Effector CD4-positive, alpha-beta T cell (primary cell): ENCODE measurements at places on chromosomes 7 and 10.

DNA sequence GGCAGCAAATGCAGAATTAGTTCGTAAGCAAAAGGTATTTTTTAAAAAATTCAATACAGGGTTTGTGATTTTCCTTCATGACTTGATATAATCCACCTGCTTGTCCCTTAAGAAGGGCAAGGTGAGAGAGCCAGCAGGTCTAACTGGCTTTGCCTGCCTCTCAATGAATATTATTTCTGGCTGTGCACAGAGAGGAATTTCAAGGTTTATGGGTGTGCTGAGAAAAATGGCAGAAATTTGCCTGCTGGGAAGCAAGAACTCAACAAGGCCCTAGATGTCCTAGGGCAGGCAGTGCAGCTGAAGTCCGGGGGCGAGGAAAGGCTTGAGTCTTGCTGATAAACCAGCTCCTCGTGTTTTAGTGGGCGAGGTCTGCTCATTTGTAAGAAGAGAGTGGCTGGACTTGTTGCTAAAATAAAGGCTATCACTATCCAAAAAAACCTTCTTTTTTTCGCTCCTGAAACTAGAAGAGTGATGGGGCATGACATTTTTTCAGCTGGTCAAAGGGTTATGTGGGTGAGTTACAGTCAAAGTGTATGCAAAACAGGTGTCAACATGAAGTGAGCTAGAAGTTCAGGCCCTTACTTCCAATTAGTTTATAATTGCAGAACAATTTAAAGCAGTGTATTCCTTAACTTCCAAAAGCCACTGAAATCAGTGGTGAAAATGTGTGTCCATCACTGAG lies 385.8 kb upstream of the KLF6 start:
- DNase-seq = no peak

DNA sequence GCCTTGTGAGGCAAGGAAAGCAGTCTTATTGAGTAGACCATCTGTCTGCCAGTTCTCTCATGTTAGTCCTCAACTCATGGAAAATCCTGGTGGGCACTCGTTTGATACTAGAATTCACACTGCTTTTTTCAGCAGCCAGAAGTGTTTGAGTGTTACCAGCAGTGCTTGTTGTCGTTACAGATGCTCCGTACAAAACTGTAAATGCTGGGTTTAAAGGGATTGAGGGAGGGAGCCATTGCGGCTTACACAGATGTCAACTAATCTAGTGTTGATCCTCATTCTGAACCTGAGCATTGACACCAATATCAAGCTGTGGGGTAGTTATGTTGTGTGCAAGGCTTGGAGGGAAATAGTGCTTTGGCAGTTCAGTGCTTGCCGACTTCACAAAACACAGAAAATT lies 348.6 kb downstream of the AUTS2 start:
- DNase-seq = no peak

DNA sequence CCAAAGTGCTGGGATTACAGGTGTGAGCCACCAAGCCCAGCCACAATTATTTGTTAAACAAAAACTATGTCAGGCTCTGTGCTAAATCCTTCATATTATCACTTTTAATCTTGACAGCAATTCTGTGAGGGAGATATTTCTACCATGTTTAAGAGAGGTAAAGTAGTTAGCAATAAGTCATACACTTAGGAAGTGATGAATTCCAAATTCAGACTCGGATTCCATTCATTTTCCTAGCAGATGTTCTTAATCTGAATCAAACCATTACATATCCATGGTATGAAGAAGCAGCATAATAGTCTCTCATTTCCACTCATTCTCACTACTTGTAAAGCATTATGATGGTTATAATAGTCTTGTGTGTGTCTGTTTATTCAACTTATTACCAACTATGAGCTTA lies 2.9 kb upstream of the CD36 start:
- DNase-seq = no peak

- no peak for DNase-seq
Observed at GRCh38 chr7:92279396-92280031, 33.7 kb downstream of the ANKIB1 start.

DNA sequence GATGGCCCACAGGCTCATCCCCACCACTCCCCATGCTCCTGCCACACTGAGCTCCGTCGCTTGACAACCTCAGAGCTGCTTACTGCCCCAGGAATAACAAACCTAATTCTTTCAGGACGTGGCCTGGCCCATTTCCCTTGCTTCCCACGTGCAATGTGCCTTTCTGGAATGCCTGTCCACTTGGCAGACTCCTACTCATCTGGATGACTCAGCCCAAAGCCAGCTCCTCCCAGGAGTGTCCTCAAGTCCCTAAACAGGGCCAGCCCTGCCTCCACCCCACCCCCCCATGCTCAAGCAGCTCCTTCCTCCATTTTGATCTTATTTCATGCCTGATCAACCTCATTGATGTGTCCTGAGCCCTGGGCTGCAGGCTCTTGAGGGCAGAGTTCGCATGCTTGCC lies 164.9 kb upstream of the RNF32 start:
- no peak for DNase-seq

GRCh38 chr10:78798976-78799730 lies 269.6 kb upstream of the ZMIZ1 start:
- no peak for DNase-seq

- no peak for DNase-seq
Observed at GRCh38 chr10:105185161-105185560, 544.1 kb downstream of the SORCS3 start.

- no peak for DNase-seq
Observed at GRCh38 chr7:101174322-101174854, 5.7 kb downstream of the NAT16 start.

GRCh38 chr7:100167912-100168323 lies 499 bp downstream of the GAL3ST4 start:
- no peak for DNase-seq

- no peak for DNase-seq
Observed at GRCh38 chr10:85978566-85979358, 387.8 kb downstream of the GRID1 start.

- DNase-seq = no peak
Observed at GRCh38 chr10:43943818-43944360, 295.2 kb upstream of the ZNF32 start.

DNA sequence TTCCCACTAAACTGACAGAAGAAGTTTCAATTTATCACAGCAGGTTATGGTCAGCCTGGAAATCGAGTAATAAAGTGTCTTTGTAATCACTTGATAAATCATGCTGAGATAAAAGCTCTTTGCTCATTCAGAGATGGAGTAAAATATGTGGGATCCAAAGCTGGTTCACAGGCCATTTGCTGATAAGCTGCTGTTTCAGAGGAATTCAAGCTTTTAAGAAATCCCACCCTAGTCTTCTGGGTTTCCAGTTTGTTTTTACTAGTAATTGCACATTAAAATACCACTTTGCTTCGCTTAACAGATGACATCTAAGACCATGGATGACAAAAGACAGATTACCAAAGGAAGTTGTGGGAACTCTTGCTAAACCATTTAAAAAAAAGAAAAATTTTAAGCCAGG lies 37.4 kb upstream of the CDK6 start:
- DNase-seq = no peak

GRCh38 chr7:80771523-80771922 lies 133.1 kb downstream of the CD36 start:
- DNase-seq = no peak

DNA sequence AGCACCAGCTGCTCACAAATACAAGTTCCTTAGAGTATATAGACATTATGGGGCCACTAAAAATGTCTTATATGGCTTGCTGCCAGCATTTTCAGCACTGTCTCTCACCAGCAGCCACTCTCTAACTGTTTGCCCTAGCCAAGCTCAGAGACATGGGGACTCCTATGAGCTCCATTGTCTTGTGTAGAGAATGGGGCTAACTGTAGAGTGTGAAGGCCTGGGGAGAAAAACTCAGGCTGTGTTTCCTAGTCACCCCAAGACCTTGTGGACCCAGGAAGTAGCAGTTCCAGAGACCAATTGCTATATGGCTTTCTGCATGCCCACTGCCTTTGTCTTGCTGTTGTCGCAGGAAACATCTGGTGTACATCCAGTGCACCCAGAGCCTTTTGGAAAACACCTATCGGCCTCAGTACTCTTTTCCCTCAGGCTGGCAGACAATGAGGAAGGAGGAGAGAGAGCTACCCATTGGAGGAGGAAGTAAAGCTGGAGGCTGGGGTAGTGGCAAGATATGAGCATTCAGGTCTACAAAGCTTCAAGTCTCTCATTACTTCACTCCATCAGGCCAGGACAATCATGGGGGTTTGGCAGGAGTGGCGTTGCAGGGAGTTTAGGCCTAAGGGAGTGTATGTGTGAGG lies 28.4 kb downstream of the ENTPD1 start:
- DNase-seq = no peak

GRCh38 chr10:67696029-67696428 lies at the start of gene CTNNA3:
Gene CTNNA3, minus strand, starts transcription at chr10:67696195.
- no peak for DNase-seq

DNA sequence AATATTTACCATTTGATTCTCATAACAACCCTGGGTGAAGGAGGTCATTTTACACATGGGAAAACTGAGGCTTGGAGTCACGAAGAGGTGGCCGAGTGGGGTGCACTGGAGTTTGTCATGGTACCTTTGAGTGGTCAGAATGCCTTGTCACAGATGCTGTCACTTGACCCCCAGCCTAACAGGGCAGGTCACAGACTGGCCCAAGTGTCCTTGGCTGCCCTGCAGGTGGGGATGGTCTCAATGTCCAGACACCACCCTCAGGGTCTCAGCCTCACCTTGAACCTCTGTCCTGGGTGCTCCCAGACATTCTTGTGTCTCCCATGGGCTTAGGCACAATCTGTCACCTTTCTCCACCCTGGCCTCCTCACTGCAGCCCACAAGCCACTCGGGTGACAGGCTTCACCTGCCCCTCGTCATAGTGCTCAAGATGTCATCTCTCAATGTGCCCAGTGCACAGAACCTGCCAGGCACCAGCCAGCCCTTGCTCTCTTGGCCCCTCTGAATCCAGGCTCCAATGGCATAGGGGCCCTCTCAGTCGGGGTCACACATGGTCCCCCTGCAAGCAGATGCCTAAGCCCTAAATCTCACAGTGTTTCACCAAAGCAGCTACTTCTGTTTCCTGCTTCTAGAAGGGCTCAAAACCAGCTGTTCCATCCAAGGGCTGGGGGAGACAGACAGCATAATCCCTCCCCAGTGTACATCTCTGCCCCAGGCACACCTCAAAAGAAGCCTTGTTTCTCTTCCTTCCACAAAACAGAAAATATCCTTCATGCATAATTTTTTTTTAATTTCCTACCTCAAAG lies 76.8 kb upstream of the NANOS1 start:
- DNase-seq = no peak

DNA sequence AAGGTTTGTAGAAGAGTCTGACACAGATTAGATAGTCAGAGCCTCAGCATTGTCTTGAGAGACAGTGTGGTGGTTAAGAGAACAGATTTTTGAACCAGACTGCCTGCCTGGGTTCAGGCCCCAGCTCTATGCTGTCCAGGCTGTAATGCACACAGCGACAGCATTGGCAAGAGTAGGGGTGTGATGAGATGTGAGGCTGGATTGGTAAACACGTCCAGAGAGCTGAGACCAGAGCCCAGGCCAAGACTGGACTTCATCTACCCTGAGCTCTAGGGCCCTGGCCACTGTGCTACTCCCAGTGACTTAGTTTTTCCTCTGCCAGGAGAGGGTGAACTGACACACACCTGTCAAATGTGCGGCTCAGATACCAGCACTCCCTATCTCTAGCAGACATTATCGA lies 360.4 kb downstream of the RPS24 start:
- no peak for DNase-seq

DNA sequence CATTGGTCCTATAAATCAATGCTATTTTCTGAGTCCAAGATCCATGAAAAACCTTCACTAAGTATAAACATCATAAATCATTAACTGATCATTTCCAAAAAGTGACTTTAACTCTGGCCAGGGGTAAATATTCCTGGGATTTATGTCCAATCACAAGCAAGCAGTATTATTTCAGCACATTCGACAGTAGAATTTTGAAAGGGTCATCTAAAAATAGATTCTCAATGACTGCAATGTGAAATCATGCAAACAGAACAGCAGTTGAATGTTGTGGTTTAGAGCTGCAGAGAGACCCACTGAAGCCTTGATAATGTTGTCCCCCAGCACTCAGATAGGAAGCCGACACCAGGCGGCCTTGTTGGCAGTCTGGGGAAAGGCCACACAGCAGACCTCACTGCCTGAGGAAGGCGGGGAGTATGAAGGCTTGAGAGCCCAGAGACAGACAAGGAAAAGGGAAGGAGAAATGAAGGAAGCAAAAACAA lies 38.1 kb downstream of the FAM107B start:
- DNase-seq = no peak
